ENCODE measurements at places on chromosomes 4 and X.

DNA sequence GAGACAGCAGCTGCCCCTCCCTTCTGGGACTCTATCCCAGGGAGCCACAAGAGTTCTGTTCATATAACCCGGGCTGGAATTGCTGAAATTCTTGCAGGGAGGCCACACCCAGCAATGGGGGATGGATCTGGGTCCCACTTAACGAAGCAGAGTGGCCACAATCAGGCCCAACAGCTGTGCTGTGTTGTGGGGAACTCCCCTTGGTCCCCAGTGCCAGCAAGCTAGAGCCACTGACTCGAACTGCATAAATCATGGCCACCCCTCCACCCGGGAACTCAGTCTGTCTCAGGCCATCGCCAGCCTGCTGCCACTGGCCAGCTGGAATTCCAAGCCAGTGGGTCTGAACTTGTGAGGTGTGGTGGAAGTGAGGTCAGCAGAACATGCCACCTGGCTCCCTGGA is 111.1 kb downstream of the KLF8 start:
- DNase-seq: no peak

DNA sequence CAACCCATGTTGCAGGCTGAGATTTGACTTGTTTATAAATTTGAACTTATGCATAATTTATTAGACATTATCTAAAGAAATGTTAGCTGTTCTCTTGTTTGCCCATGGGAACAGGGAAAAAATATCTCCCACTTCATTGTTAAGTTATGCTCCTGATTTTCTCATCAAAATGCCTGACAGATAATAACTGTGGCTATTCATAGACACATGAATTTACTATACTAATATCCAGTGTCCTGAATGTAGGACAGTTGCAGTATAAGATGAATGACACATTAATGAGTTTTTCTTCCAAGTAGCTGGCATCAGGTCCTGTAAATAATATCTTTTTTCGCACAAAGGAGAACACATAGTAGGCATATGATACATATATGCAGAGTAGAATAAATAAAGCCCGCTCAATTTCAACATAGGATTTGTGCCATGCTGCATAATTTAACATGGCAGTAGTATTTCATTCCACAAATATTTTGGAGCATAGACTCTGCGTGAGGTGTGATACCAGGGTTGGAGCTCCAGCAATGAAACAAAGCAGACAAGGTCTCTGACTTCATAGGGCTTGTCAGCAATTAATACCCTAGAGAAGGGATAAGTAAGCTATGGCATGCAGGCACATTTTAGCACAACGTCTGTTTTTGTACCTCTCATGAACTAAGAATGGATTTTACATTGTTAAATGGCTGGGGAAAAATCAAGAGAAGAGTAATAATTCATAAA is 40.4 kb upstream of the DDX53 start:
- no peak for DNase-seq

- DNase-seq: no peak
Measured at GRCh38 chr4:66911880-66912279, 633.4 kb downstream of the CENPC start.

GRCh38 chrX:3787856-3788255 is 74.4 kb upstream of the PRKX start:
- no peak for DNase-seq

DNA sequence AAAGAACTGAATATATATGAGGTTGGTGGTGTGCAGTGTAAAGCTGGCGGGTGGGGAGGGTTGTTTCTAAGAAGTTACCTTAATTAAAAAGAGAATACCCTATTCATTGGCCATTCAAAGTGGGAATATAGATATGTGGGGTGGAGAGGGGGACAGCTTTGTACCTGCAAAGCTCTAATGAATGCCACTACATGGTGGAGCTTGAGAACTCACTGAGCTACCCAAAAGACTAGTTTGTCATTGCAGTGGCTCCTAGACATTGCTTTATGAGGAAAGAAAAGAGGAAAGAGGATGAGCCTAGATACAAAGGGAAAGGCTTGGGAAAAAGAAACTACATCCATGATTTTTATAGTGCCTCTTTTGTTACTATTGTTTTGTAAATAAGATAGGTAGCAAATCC is 209.9 kb upstream of the SPRY1 start:
- no peak for DNase-seq

DNA sequence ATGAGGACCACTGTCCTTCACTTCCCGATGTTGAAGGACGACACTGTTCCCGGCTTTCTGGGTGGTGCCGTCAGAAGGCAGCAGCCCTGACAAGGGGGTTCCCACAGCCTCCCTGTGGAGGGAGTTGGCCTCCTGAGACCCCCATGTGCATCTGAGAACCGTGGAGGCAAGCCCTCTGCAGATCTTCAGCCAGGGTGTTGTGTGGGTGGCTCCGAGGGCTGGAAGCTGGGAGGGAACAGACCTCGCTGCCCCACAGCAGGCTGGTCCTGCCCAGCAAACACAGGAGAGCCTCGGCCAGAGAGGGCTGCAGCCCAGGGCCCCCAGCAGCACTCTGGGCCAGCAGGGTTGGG is 16.2 kb downstream of the DGKQ start:
- DNase-seq: no peak

DNA sequence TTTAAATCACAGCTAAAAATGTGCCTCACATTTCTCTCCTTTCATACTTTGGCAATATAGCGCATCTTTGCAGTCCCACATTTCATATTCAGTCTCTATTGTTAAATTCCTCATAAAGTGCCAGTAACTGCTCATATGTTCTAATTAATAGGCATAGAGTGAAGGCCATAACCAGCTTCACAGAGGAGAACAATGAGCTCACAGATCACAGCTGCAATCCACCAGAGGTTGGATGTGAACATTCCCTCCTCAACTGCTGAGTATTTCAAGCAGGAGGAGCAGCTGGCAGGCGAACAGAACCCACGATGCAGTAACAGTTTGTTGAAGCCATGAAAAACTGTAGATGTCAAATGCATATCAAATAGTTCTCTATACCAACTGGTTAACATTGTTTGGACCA is 2088.7 kb upstream of the AGA start:
- DNase-seq: no peak

- DNase-seq: peak; percentile 21
Measured at GRCh38 chr4:2689825-2690700, 66.1 kb downstream of the TNIP2 start.

DNA sequence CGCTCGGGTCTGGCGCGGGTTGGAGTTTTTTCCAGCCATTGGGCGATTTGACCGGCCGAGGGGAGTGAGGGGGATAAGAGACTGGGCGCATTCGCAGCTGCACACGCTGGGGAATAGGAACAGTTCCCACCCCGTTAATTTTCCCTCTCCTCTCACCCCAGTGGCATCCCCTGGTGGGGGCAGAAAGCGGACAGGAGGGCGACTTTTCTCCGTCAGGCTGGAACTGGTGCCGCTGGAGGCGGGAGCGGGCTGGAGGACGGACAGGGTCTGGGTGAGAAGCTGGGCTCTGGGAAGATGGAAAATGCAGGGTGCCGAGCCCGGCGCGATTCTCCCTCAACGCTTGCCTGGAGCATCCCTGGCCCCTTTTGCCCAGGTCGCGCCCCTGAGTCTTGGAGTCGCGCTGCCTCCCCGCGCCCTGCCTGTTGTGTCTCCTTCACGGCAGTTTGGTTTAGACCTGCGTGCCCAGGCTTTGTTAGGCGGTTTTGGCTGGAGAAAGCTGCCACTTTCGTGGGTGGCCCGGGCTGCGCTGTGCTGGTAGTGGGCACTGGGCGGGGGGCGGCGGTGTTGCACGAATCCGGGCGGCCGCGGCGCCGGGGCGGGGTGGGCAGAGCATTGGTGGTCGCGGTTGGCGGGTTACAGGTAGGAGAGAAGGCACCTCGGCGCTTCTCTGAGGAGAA is 2.0 kb downstream of the ADGRL3 start:
- DNase-seq: no peak

Measured in activated CD4-positive, alpha-beta memory T cell treated with anti-CD3 and anti-CD28 coated beads, Interleukin-2, amount 10 ng/mL, durations not matched to agents 7 days and 5 days (primary cell).